ENCODE measurements at places on chromosomes 6 and 20.

GRCh38 chr6:135858931-135859330 is 7.4 kb downstream of the PDE7B start:
- no peak for DNase-seq

DNA sequence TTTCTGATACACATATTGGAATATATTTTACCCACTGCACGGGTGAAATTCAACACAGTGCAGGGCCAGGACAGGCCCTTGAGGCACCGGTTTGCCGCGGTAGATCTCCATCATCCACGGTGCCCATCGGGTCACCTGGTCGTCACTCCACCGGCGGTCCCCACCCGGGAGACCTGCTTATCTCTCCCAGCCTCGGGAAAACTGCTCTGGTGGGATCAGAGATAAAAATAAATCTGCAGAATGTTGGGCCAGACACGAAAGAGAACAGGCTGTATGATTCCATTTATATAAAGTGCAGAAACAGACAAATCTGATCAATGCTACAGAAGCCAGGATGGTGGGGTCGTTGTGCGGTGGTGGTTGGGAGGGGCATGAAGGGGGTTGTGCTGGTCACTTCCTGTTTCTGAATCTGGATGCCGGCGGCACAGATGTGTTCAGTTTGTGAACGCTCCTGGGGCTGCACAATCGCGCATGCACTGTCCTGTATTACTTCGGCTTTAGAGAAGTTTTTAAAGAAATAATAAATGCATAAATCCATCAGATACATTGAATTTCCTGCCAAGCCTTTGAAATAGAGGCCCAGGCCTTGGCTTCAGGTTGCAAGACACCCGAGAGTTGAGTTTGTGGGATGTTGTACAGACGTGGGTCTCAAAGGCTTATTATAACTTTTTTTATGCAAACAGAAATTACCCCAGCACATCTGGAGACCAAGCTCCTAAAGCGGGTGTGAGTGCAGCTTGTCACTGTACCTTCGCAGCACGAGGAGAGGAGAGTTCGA is 54.3 kb downstream of the ANKRD60 start:
- no peak for DNase-seq

DNA sequence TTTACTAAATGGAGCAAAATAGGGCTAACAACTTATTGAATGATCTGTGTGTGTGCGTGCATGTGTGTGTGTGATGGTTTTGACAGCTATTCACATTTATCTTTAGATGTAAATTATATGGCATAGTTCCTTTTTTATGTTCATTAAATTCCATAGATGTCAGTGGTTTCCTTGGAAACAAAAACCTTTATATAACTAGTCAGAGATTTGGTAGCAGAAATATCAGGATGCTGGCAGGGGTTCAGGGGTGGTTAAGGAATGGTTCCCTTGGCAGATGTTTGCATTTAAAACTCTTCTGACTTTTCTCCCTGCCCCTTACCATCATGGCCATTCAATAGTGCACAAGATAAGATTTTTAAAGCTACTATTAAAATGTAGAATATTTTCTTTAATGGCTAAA is 256.6 kb downstream of the PLCB1 start:
- DNase-seq = no peak

DNA sequence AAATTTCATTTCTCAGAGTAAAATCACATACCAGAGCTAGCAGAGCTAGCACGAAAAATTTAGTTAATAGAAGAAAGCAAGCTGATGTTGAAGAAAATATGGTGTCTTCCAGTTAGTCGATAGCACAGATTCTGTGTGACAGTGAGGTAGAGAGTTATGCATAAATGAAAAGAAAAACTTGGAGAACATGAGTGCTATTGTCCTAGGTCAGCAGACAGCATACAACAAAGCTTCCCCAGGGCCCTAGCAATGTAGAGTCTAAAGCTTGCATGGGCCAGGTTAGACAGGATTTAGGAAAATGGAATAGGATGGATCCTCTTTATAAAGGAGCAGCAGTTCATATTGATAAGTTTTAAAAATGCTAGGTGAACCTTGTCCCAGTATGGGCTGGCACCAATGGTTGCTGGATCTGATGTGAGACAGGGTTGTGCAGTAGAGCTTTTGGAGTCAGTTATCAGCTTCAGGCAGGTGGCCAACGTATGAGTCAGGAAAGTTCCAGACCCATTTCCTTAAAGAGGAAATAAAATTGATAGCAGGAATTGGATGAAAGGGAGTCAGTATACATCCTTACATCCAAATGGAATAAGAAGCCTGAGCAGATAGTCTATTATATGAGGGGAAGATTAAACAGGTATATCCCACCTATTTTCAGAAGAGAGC is 277.2 kb downstream of the FRK start:
- no peak for DNase-seq

- no peak for DNase-seq
These were observed 231.0 kb downstream of the SMOC2 start for GRCh38 chr6:168671863-168672546.

DNA sequence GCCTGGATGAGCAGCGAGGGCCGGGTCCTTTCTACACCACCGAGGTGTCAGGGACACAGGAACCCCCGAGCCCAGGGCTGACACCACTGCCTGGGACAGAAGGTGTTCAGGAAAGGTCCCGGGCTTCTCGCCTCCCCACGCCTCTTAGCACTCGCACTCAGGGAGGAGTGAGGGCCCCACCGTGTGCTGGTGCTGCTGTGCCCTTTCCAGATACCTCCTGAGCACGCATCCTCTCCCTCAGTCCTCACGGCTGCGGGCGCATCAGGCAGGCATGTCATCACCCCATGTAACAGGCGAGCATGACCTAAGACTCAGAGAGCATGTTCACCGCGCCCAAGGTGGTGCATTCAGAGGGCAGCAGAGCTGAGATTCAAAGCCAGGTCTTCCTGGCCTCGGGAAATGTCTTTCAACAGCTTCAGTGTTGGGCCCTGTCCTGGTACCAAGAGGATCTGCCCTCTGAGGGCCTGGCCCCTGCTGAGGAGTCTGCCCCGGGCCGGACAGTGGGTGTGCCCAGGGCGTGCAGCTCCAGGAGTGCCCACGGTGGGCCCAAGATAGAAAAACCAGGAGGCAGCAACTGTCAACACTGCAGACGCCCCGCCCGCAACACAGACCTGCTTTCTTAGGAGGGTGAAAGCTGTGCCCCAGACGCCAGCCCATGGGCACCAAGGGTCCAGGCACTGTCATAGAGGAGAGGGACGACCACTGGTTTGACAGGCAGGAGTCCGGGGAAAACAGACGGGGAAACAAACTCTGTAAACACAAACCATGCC is 29.2 kb downstream of the TGM2 start:
- no peak for DNase-seq

GRCh38 chr6:40903456-40903855 is 135.6 kb downstream of the UNC5CL start:
- no peak for DNase-seq

- DNase-seq = no peak
These were observed 262.7 kb downstream of the CD83 start for GRCh38 chr6:14380086-14380820.

DNA sequence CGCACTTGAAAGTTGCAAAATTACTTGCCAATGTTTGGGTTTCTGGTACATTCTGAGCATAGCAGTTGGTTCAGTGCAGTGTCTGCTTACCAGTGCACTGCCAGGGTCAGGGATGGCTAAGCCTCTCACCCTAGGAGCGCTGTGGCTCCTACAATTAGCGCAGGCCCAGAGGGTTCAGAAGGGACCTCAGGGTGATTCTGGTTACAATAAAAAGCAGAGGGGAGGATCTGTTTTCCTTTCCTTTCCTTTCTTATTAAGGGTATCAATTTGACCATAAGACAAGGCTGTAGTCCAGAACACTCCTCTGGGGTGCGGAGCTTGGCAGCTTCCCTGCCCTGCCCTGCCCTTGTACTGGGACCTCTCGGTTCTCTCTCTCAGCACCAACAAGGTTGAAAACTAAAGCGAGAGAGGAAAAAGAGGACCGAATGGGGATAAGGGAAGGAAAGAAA is 2.6 kb downstream of the MAFB start:
- DNase-seq = no peak
